ENCODE measurements at places on chromosomes 5 and 9.

- DNase-seq = no peak
Measured at GRCh38 chr5:9495121-9495520, 50.8 kb downstream of the SEMA5A start.

DNA sequence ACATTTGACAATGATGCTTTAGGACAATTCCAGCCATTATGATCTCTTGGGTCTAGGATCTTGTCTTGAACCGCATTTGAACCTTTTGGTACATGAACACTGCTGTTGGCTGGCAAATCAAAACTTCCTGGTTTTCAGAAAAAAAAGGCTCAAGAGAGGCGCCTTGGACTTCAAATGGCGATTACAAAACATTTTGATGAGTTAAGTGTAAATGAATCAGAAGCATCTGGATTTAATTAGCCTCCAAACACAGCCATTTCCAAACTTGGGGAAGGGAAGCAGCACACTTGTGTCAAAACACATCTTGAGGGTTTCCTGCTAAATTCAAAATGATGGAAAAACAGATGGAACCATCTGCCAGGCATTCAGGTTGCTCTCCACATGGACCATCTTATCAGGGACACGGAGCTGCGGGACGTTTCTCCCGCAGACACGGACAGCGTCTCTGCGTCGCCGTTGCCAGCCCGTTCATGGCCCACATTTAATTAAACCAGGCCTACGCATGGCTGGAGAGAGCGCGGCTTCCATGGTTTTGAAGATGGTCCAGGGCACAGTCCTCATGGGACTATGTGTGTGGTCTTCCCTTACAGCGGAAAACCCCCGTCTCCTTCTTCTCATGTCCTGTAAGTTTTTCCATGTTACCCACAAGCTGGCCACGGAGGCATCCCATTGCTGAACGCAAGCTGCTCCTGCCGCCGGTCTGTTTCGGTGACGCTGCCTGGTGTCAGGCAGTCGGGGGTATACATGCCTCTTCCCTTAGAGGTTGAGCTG, 55.8 kb upstream of the PTCH1 start:
- DNase-seq = no peak

- DNase-seq = no peak
Measured at GRCh38 chr9:33934188-33934878, 114.4 kb downstream of the UBAP2 start.

DNA sequence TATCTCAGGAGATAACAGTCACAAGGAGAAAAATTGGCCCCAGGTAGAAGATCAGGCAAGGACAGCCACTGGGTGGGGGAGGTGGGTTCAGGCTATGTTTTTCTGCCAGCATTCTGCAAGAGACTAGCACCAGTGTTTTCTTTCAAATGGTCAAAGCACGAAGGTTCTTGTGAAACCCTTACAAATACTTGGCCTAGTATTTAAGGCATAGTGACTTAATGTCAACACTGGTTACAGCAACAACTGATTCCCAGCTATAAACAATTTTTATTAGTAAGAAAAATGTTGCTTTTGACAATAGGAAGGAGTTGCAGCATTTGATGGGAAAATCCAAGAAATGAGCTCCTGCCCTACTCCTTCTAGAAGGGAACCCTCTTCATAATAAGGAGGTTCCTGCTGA, 349.6 kb downstream of the SLIT3 start:
- DNase-seq = no peak

DNA sequence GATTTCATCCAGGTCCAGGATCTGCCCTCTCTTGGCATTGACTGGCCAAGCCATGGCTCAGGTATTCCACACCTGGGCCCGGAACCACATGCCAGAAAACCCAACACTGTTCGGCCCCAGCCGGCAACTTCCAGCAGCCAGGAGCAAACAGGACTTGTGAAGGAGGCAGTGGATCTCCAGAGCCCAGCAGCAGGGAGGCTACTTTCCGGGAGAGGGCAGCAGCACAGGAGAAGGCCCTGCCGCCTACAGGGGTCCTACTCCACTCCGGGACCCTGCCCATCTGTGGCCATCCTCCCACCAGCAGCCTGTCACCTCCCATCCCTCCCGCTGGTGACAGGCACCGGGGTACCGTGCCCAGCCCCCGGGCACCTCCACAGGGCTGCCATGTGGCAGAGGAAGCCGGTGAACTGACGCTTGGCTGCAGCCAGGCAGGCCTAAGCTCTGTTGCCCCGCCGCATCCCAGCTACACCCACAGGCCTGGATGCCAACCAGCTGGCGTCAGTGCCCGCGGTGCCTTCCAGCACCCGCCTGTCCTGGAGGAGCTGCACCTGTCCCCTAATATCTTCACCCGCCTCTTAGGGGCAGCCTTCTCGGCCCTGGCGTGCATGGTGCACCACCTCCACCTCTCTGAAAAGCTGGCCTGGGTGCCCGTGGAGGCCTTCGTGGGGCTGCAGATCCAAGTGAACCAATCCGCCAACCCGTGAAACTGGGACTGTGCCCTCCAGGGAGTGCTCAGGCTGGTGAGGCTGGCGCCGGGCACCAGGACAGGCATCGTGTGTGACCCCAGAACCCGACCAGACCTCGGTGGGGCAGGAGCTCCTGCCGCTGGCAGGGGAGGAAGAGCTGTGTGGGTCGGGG, 18.9 kb upstream of the SLC30A5 start:
- DNase-seq = no peak

DNA sequence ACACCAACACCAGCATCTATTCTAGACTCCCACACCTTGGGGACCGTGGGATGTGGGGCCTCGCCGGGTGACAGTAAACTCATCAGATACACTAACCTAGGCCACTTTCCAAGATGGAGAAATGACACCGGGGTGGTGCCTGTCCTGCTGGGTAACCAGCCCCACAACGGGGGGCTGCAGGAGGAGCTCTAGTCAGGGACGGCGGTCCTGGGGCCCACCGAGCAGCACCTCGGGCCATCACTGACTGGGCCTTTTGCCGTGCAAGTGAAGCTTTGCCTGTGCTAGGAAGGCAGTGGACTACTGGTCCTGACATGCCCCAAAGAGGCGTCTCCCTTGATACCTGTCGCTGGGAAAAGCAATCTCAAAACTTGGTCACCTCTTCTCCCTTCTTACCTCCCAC, 260.3 kb upstream of the IRX1 start:
- DNase-seq = no peak

DNA sequence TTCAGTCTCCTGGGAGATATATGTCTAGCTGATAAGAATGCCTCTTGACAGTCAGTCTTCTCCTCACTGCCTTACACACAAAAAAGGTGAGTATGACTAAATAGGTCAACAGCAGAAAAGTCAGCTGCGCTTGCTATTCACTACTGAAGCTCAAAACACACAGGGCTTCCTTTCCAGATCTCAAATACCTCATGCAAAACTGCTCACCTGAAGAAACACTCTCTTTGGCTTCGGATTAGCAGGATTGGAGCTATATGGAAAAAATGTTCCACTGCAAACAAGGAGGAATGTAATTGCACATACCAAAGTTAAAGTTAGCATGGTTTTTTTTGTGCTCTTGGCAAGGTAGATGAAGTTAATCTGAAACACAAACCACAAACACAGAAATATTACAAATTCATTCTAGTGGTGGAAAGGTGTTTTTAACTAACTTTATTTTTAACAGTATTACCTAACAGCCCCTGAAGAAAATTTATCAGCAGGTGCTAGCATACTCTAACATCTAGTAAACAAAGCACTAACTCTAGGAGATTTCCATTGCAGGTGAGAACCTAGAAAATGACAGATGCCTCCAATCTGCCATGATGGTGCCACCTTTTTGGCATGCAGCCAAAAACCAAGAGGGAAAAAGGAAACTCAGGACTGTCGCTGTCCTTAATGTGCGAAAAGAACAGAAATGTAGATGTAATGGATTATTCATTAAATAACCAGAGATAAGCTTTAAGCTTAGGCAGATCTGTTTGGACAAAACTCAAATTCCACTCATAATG, 31.8 kb downstream of the ERMP1 start:
- DNase-seq = peak; percentile 55

GRCh38 chr9:114338187-114338586, 8.5 kb downstream of the ORM2 start:
- DNase-seq = no peak

Data from dermis blood vessel endothelial cell (primary cell).